Activated T-helper 2 cell treated with anti-CD3 and anti-CD28 coated beads, Interferon-gamma antibody, Interleukin-2, Interleukin-4, amounts not matched to agents 10 μg/mL and 5 μg/mL and 100 μg/mL, durations not matched to agents 14 hours and 24 hours and 36 hours (primary cell): ENCODE measurements at places on chromosomes 6 and 20.

DNA sequence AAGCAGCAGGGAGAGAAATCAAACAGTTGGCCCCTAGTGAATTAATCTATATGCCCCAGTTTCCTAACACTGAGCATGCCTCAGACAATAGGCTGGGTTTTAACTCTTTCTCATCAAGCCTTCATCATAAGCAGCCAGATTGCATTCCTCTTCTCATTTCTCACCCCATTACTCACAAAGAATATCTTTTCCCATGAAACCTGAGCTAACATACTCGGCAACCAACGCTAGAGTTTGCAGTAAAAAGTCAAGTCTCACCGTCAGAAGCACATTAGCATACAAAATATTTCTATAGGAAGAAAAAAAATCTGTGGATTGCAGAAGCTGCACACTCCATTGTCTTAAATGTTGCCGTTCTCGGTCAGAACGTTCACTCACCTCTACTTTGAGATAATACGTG is 429.9 kb upstream of the ARID1B start:
- DNase-seq = no peak

- DNase-seq = no peak
Observed at GRCh38 chr6:75135450-75135849, 70.4 kb downstream of the COL12A1 start.

GRCh38 chr6:104218116-104218515 is 641.6 kb downstream of the HACE1 start:
- DNase-seq = no peak

GRCh38 chr20:33568378-33568777 is 78.5 kb downstream of the CBFA2T2 start:
- no peak for DNase-seq

DNA sequence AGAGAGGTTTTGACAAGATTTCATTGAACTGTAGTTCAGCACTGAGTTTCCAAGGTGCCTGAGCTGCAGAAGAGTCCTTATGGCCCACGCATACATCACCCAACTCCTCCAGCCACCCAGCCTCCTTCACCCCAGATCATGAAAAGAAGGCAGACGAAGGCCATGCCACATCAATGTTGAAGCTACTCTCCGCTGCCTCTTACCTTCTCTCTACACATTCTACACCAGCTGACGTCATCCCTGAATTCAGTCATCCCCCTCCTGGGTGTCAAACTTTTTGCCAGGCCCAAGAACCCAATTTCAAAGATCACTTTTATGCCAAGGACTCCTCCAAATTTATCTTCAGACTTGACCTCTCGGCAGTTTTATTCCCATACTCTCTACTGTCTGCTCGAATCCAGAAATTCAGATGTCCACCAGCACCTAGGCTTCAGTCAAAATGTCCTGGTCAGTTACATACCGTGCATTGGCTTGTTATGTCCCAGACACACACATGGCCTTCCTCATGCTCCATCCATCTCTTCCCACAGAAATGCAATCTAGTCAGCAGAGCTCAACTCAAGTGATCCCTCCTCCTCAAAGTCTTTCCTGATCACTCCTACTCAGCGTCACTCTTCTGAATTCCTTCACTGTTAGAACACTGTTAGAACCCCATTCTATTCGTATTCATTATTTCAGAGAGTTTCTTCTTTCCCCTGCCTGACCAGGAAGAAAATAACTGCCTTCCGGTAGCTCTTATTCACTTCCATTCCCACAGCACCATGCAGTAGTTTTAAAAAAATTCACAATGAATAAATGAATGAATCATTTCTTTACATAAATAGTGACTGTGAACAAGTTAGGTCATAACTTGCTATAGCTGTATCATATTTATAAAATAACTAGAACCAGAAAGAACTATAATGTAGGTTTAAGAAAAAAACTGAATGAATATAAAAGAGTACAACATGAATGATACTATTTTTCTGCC is 11.5 kb downstream of the ATXN1 start:
- DNase-seq = no peak

GRCh38 chr6:129866256-129866655 is 5.1 kb upstream of the TMEM244 start:
- DNase-seq = no peak

DNA sequence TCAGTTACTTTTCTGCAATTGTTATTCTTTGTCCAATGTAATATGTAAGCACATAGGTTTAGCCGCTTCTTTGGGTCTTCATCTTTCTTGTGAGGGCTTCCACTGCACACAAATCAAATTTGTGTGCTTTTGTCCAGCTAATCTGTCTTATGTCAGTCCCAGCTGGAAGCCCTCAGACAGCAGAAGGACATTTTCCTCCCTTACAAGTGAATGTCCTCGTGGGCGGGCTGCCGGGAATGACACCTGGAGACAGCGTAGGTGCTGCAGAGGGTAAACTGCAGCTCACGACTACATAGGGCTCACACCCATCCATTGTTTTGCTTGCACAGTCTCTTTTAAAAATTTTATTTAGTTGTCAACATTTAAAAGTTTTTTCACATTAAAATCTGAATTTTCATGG is 24.6 kb upstream of the PPP1R14C start:
- DNase-seq = no peak

GRCh38 chr6:71284785-71285184 is 3.8 kb upstream of the OGFRL1 start:
- DNase-seq = no peak

- no peak for DNase-seq
Observed at GRCh38 chr6:170434117-170434820, 118.8 kb downstream of the PSMB1 start.

GRCh38 chr20:61605283-61605682 is 353.2 kb downstream of the CDH4 start:
- DNase-seq = no peak

GRCh38 chr6:153117986-153118879 is 12.8 kb downstream of the RGS17 start:
- no peak for DNase-seq

DNA sequence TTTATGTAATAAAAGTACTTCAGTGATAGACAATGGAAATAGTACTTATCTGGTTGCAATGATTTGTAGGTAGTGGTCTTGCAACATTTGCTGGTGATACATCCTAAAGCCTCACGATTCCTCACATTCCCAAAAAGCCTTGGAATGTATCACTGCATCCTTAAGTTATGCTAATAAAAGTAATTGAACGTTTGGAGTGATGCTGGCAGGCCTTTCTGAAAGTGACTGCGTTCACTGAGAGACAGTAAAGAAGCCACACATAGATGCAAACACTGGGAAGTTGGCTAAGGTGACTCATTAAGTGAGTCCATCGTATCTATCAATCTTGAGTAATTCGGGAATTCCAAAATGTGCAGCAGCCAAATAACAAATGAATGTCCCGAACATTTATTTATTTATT is 444.1 kb upstream of the SOX4 start:
- no peak for DNase-seq

- DNase-seq = no peak
Observed at GRCh38 chr6:169188475-169188874, 65.2 kb downstream of the THBS2 start.

DNA sequence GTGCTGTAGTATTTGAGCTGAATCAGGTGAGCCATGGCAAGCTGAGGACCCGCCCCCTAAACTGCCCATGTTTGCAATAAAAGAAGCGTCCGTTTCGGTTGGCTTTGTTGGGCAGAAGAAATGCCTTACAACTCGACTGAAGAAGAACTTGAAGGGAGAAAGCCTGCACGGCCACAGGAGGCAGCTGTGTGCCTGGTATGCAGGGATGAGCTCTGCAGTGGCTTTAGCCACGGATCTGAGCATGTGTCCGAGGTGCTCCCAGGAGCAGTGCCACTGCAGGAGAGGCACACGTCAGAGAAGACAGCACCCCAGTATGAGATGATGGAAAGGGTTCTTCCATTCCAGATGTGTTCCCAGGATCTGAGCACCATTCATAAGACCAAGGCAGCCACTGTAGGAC is 23.5 kb downstream of the KIZ start:
- no peak for DNase-seq

DNA sequence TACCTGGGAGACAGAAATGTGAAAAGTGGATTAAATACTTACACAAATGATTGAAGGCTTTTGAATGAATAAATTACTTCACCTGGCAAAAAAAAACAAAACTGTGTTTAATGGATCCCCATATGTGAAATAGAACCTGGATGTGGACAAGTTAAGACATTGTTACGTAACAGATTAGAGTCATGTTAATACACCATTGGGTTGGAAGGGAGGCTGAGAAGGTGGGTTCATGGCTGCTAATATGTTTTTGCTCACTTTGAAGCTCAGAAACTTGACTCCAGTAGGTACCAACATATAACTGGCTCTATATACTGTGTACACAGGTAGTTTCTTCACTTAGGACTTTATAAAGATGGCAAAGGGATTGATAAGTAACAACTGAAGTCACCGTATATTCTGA is 21.4 kb upstream of the TENT5A start:
- no peak for DNase-seq

GRCh38 chr20:20549267-20549612 is 163.2 kb downstream of the RALGAPA2 start:
- DNase-seq = no peak

- no peak for DNase-seq
Observed at GRCh38 chr6:77822265-77822664, 169.4 kb downstream of the MEI4 start.
